ENCODE measurements at places on chromosomes 7 and 10.

GRCh38 chr10:776772-777171 is 87.3 kb upstream of the DIP2C start:
- DNase-seq, result no peak

GRCh38 chr7:105206985-105207384 is 181.7 kb downstream of the SRPK2 start:
- DNase-seq, result no peak

DNA sequence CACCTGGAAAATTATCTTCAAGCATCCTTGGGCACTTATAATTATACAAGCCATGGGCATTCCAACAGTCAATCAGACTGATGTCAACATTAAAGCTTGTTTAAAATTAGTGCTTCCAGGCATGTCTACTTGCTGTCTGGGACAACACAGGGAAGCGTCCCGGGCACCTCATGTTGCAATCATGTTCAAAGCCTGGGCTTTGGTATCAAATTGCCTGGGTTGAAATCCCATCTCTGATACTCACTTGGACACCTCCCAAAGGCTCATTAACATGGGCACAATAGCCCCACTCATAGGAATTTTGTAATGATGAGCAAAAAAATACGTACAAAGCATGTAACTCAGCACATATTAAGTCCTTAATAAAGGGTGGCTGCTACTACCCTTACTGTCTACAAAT is 14.4 kb downstream of the AIFM2 start:
- DNase-seq, result no peak

DNA sequence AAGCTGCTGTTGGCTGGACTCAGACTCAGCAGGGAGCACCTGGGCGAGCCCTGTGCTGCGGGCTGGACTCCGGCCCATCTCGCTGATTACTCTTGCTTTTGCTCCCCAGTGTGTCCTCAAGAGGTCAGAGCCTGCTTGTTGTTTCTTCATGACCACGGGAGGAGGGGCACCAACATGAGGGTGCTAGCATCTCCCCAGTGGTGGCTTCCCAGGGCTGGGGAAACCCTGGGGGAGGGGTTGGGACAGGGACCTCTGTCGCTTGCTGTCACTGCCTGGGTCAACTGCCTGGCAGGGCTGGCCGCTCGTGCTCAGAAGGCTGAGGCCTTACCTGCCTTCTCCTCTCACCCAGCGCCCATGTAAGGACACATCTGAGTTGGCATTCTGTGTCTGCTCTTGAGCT is 152.3 kb upstream of the SHH start:
- no peak for DNase-seq

DNA sequence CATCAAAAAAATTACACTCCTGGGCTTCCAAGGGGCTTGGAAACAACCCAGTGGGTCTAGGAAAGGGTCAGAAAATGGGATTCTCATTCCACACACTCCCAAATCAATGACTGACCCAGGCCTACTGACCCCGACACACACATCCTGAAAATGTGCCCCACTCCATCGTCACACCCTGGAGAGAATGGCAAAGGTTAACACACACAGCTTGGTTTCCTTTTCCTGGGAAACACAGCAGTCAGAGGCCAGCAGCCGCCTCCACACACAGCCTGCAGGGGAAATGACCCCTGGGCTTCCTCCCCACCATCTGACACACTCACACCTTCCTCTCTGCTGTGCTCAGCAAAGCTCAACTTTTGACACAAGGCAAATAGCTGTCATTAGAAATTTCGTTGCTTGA is 42.9 kb downstream of the SH3PXD2A start:
- no peak for DNase-seq

GRCh38 chr7:100804681-100805431 is 22.5 kb downstream of the EPHB4 start:
- DNase-seq, result no peak

- DNase-seq, result no peak
These were observed 15.7 kb upstream of the SMIM30 start for GRCh38 chr7:113134025-113134424.

DNA sequence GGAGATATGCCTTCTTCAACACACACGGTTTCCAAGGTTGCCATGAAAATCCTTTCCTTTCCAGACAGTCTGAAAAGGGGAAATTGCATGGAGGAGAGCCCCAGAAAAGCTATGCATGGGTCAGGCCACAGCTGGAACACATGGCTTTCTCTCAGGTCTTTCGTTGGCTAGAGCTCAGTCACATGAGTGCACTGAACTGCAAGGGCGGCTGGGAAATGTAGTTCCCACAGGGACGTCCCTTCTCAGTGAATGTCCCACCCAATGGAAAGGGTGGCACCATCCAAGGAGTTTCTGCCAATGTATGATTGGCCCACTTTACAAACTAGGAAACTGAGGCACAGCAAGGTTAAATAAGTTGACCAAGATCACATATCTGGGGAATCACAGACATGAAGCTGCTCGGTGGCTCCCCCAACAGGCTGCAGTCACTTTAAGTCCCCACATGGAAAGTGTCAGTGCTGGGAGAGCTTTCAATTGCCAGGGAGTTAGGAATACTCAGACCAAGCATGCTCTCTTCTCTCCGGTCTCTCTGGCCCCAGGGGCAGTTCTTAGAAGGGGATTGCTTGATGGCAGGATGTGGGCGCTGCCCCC is 571.3 kb downstream of the GLRX3 start:
- DNase-seq, result no peak

DNA sequence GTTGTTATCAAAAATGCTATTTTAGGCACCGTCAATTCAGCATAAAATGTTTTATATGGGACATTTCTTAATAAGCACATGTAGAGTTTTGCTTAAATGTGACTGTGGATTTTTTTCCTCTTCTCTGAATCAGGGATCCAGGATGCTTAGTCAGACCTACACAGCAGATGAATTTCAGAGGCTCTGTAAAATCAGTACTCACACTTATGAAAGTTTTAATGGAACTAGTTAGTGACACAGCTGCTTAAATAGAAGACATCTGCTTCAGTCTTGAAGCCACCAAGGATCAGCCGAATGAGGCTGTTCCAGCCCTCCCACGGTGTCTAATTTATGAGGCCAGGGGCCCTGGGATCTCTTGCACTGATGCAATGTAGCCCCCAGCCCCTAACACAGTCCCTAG is 136.0 kb downstream of the MYOF start:
- DNase-seq, result no peak

GRCh38 chr7:138138244-138138643 is 62.0 kb downstream of the AKR1D1 start:
- no peak for DNase-seq

- no peak for DNase-seq
These were observed 265.9 kb upstream of the DGKB start for GRCh38 chr7:15168489-15168888.

- DNase-seq, result no peak
These were observed 8.0 kb downstream of the VENTX start for GRCh38 chr10:133245439-133246235.

DNA sequence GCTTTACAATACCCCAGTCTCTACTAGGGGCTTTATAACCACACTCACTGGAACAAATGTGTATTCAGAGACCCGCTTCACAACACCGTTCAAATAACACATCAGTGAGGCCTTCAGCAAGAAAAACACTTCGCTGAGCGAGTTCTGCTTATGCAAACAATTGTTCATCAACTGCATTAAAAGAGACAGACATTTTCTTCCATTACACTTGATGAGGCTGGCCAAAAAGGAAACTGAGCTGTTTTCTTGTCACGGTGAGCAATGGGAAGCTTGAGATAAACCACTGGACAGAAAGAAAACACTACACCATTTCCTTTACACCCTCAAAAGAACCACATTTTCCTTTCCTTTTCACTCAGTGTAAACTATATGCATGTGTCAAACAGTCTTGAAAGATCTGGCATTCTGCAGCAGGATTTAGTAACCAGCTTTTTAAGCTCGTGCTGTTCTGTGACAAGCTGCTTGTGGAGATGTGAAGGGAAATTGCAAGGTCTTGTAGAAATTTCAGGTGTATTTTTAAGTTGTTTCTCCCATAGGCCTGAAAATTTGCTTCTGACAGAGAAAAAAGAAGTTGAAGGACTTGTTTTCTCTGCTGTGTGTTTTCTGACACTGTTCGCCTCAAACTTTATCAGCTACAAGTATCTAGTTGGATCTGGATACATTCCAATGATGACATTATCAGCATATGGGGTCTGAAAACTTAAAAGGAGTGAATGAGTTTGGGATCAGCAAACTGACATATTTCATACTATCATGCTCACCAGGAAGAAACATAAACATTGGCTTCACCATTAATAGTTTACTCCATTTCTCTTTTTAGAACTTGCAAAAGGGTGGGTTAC is 693.1 kb downstream of the PARD3 start:
- no peak for DNase-seq

DNA sequence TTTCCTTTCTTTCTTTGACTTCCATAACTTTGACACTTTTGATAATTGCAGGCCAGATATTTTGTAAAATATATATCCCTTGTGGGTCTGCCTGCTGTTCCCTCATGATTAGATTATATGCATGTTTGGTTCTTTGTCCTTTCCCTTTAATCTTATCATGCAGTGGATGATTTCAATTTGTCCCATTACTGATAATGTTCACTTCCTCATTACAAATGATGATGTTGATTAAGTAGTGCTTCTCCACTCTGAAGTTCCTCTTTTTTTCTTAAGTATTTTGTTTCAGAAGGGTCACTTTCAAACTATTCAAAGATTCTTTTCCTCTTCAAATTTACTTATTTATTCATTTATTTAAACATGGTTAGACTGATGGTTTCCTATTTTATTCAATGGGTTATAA is 898.1 kb downstream of the XPNPEP1 start:
- DNase-seq, result no peak

- no peak for DNase-seq
These were observed 67.6 kb upstream of the ADAM12 start for GRCh38 chr10:126455766-126456405.

DNA sequence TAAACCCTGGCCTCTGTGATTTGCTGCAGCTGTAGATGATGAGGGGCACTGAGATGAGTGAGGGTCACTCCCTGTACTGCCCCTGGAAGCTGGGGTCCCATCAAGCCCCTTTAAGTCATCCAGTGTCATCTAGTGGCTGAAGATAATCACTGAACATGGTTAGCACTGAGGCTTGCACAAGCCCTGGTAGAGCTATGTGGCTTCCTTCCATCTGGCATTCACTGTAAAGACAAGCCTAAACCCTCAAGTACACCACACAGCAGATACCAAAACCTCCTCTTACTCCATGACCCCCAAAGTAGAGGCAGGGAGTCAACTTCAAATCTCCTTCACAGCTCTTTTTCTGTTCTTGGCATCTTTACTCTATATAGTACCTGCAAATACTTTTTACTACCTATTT is 72.7 kb upstream of the MRLN start:
- DNase-seq, result no peak

GRCh38 chr10:15719049-15719898 is 448 bp downstream of the ITGA8 start:
- DNase-seq, result no peak

DNA sequence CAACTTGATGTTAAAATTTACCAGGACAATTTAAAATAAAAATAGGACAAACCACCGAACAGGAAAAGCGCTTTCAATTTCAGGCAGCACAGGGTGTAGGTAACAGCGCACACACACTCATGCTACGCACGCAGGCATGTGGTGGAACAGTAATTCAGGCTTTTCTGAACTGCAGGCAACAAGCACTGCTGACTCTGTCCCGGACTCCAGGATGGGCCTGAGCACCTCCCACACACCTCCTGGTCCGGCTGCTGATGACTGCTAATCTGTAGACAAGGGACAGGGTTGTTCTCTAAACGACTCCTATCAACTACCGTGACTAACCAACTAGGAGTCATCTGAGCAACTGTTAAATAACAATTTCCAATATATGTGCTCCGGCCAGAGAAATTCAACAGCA is 192.6 kb upstream of the FRMD4A start:
- no peak for DNase-seq

DNA sequence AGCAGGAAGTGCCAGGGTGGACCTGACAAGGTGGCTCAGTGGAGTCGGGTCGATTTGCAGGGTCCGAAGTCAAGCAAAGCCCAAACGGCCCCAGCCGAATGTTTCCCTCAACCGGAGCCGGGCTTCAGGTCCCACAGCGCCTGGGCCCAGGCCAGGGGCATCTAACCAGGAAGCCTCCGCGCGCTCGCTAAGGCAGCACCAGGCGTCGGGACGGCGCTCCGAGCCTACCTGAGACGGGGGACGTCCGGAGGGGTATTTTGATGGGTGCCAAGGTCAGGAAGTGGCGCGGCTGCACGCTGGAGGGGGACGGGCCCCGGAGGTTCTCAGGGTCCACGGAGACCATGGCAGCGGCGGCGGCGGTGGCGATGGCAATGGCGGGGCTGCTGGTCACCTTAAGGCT is 51.5 kb downstream of the TCERG1L start:
- DNase-seq, result no peak

GRCh38 chr7:54725255-54725654 is 33.8 kb downstream of the SEC61G start:
- DNase-seq, result no peak

- DNase-seq, result peak; percentile 43
These were observed 32.0 kb upstream of the PLEKHA1 start for GRCh38 chr10:122342293-122343134.

- DNase-seq, result no peak
These were observed 37.6 kb downstream of the SLC37A3 start for GRCh38 chr7:140360697-140361229.

DNA sequence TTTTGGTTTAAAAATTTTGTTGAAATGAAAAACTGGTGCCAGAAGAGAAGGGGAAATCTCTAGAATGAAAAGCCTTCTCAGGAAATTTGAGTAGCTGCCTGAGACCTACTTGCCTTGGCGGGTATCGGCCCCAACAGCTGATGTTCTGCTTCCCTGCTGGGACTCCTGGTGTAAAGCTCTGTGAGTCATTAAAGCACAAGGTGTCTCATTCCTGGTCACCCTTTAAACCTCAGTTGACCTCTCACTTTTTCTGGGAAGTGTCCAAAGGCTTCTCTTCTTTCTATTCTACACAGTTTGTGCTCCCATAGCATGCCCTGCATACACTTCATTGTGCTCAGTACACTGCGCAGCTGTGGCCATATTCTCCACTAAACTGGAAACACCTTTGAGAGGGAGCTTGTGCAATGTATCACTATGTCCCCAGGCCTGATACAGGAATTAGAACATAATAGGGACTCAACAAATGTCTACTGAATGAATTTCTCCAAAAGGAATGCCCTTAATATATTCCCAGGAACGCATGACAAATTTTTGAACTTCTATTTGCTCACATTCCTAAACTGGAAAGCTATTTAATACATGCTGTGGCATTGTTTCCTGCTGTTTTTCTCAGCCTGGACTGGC is 303.9 kb downstream of the SDHAF3 start:
- DNase-seq, result no peak

- DNase-seq, result no peak
These were observed 5.9 kb downstream of the GRID1 start for GRCh38 chr10:86360657-86361056.

GRCh38 chr7:74049997-74050798 is 22.2 kb downstream of the ELN start:
- DNase-seq, result no peak

GRCh38 chr10:127462643-127463295 is 86.3 kb upstream of the NPS start:
- no peak for DNase-seq

DNA sequence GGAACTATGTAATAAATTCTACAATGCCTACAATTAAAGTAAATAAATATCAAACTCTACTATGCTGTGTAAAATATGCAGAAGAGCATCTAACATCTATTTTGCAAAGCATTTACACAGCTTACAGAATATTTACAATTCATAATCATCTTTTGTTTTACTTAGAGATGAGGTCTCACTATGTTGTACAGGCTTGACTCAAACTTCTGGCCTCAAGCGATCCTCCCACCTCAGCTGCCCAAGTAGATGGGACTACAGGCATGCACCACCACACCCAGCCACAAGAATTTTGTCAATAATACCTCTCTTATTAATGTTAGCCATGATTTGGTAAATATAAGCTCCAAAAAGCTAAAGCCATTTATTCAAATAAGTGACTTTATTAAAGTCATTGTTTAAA is 21.9 kb upstream of the CAV2 start:
- no peak for DNase-seq

GRCh38 chr10:586151-586550 is 103.3 kb downstream of the DIP2C start:
- DNase-seq, result no peak

All from stimulated activated CD8-positive, alpha-beta memory T cell treated with anti-CD3 and anti-CD28 coated beads, Interleukin-7, amount 100 ng/mL, for 1 hour (primary cell).